ENCODE measurements at places on chromosomes 6 and 20.

DNA sequence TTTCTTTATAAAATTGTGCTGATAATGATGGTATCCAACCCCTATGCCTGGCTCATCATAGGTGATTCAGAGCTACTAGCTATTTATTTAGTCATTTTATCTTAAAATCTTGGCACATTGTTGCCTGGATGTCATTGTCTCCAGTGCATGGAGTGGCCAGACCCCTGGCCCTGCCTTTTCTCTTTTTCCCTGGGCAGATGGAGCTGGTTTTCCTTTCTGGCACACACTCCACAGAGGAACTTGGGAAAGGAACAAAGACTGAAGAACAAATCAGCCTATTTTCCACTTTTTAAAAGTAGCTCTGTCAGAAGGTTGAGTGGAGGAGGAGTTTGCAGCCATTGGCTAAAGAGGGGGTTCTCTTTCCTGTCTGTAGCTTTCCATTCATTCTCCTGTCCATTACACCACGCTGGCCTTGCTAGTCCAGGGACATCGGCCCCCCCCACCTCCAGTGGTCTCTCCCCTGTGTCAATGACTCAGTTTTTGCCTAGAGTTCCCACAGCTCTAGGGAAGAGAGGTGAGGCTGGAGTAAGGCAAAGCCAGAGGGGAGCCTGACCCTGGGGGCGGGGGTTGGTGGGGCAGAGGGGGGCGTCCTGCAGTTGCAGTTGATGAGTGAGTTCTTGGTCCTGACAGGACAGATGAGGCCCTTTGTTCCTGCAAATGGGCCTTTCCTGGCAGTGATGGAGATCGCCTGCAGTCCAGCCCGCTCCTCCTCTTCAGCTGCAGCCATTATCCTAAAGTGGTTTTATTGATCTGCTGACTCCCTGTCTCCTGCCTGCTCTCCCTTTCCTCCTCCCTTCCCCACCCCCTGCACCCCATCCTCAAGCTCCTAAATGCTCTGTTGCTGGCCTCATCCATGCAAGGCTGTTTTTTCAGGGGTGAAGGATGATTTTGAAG, 774.5 kb downstream of the DHX35 start:
- DNase-seq: no peak

- DNase-seq: no peak
Measured at GRCh38 chr20:25032065-25032477, 25.9 kb downstream of the ACSS1 start.

- peak; percentile 74 for DNase-seq
Measured at GRCh38 chr6:26520237-26520849, 17.8 kb upstream of the HMGN4 start.

DNA sequence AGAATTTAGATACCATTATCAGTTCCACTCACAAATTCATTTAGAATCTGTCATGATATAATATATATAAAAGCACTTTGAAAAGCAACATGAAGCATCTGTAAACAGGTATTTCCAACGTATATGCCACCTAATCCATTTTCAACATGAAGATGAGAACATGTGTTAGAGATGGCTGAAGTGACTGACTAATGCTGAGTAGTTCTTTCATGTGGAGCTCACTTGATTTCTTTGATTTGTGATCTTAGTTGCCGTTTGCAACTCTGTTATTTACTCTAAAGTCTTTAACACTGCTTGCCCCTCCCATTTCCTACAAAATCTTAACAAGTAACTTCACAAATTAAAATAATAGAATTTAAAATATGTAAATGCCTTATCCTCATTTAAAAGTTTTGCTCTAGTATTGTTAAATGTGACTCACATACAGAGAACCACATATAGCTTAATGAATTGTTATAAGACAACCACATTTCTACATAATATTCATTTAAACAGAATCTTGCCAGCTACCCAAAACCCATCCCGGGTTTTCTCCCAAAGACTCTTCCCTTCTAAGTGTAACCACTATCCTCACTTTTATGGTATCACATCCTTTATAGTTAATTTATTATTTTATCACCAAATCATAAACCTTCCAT, 78.3 kb downstream of the ME1 start:
- no peak for DNase-seq

DNA sequence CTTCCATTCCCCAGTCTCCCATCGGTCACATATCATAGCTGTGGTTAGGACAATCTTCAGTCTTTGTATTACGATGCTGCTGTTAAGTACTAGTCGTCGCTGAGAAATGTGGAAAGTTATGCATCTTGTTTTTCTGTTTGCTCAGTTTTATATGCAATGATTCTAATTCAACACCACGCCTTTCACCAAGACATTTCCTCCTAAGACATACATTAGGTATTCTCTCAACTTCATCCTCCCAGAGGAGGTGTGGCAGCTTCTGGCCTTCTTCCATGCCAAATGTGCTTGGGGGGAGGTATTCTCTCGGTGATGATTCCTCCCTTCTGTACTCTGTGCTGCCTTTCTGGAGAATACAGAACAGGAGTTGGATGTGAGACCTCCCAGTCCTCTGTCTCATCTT, 66.1 kb downstream of the B4GALT5 start:
- DNase-seq: peak; percentile 26

DNA sequence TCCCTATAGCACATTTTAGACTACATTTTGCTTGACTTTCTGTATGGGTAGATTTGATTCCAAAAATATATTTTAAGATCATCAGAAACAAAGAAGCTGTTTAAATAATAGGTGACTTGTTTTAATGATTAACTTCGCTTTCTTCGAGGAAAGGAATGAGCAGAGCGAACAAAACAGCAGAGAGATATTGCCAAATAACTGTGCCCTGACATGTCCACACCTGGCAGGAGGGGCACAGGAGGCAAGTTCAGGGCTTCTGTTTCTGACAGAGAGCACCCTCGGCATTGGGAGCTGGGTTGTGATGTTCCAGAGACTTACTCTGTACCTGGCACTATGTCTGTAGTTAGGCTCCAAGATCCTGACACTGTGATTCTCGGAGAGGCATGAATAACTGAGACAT, 155.7 kb upstream of the SASH1 start:
- DNase-seq: no peak

GRCh38 chr20:62052336-62052841, 13.3 kb downstream of the TAF4 start:
- DNase-seq: no peak

All from astrocyte of the spinal cord (primary cell).